CD4-positive, alpha-beta T cell treated with Interleukin-1 beta for 1 hour (primary cell): ENCODE measurements at places on chromosomes 2 and 18.

DNA sequence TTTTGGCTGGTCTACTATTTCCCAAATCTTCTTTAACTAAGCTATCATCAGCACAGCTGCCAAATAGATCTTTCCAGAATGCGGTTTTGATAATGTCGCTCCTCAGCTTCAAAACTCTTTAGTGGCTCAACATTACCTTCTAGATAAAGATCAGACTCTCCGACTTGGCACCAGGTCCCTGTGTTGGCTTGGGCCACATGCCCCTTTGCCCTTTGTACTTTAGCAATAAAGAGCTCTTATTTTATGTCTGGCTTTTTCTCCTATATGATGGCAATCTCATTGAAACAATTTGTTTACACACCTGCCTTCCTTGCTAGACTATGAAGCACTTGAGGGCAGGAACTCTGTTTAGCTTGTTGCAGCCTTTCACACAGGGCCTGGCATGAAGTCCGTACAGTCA lies 128.9 kb upstream of the GATA6 start:
- no peak for DNase-seq

GRCh38 chr2:79432731-79433146 lies 80.1 kb upstream of the CTNNA2 start:
- no peak for DNase-seq

DNA sequence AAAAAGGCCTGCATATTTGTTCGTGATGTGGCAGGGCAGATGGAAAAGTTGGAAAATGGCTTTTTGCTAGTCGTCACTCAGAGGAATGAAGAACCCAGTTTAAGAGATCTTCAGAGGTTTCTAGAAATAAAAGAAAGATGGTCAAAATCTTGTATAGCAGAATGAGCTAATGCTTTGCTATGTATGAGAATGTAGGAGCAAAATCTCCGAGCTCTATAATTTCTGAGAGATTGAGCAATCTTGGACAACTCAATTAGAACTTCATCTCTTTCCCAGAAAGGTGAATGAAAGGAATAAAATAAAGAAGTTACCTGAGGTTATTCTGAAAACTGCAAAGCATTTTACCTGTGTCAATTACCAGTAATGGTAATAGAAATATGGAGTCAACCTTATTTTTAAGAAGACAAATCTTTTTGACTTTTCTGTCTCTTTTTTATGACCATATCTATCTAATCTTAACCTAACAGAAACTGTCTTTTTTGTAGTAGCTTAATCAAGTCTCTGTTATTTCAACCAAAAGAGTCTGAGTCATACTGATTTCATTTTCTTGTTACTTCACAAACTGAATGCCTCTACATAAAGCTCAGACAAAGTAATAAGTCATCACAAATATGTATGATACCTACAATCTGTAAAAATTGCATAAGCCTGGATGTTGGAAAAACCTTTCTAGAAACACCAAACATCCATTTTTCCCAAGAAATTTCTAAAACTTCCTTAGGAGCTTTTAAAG lies 32.5 kb downstream of the CCDC68 start:
- no peak for DNase-seq

DNA sequence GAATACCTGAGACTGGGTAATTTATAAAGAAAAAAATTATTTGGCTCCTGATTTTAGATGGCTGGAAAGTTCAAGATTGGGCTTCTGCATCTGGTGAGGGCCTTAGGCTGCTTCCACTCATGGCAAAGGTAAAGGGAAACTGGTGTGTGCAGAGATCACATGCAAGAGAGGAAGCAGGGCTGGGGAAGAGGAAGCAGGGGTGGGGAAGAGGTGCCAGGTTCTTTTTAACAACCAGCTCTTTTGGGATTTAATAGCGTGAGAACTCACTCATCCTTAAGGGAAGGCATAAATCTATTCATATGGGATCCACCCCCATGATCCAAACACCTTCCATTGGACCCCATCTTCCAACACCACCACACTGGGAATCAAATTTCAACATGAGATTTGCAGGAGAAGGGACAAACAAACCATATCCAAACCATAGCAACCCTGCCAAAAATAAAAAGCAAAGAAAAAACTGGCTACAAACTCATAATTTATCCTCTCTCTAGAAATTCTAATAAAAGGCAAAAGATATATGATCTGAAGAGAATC lies 30.4 kb downstream of the PRKRA start:
- no peak for DNase-seq

DNA sequence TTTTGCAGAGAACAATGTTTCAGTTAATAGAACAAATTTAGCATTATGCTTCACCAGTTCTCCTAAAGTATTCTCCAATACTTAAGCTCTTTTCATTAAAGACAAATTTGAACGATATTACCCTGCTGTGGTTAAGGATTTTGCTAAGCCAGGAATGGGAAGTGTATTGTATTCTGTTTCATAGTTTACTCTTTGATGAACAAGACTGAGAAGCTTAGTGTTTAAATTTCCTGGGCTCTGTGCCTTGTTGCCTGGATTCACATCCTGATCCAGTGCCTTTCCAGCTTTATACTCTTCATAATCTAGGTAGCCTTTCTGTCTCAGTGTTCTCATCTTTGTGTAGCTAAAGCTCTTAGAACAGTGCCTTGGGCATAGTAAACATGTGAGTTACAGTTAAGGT lies 58.6 kb upstream of the GLS start:
- no peak for DNase-seq

- no peak for DNase-seq
These were observed 86.9 kb downstream of the CRACDL start for GRCh38 chr2:98849113-98849512.

GRCh38 chr18:74230922-74231714 lies 60.6 kb downstream of the CYB5A start:
- no peak for DNase-seq

DNA sequence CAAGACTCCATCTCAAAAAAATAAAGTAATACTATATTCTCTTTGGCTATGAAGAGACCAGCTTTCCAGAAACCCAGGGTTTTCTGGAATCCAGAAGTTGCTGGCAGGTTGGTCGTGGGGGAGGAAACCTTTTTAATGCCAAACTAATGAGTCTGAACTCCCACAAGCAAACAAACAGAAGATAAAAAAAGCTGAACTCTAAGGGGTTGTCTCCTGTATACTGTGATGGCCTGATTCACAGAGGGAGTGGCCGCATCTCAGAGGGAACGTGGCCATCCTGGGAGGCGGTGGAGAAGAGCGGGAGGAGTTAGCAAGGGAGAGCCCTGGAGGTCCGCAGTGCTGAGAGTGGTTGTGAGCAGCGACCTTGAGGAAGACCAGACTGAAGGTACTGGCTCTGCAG lies 36.1 kb downstream of the LIMS1 start:
- no peak for DNase-seq

GRCh38 chr2:7012141-7012764 lies 95.0 kb downstream of the RNF144A start:
- DNase-seq: no peak

DNA sequence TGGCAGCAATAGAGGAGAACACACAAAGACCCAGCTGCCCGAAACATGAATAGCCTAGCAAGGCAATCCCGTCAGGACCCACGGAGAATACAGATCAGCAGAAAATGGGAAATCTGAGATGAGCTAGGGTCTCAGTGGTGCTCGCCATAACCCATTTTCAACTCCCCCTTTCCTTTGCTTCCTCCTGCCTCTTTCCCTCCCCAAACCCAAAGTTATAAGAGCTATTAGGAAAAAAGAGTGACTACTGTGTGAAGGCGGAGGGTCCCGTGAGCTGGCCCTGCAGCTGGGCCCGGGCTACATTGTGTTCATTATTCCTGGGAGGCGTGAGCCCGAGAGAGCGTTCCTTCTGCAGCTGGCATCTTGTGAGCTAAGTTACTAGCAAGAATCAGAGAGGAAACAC lies 118.4 kb downstream of the PID1 start:
- no peak for DNase-seq

- DNase-seq: no peak
These were observed 193.2 kb downstream of the ICOS start for GRCh38 chr2:204129591-204130294.

DNA sequence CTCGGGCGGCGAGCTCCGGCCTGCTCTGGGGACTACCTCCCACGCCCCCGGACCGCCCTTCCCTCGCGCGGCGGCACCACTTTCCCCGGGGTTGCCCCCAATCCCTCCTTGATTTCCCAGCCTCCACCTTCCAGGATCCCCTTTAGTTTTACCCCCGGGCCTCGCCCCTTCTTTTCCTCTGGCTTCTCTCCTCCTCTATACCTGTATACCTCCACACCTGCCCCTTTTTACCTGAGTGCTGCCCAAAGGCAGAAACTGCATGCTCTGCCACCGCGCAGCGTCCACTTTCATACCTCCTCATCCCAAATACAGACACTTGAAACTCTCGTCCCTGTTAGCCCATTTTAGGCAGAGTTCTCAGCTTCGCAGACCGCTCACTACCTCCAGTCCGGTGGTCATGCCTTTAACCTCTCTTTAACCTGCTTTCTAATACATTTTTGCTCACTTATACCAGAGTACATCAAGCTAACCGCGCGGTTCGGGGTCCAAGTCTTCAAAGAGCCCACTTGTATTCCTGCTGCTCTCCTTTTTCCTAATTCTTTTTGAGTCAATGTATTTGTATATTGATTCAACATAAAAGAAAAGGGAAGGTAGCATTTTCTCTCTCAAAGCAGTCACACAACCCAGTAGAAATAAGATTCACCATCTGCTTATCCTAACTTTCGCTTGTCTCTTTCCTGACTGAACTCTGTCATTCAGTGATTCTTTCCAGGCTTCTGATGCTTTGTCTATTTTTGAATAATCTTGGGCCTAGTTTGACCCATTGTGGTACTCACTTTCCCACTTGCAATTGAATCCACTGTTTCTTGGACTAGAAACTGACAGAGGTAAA lies 901 bp downstream of the SPOPL start:
- no peak for DNase-seq
